AG09319 (cell line): ENCODE measurements at places on chromosomes 3 and 15.
A peak's percentile ranks its signal among the peaks of the same experiment; 100 is the strongest.

GRCh38 chr3:171204942-171205341, 178.4 kb upstream of the SLC2A2 start:
- no peak for DNase-seq

GRCh38 chr3:46095307-46095706, 68.0 kb upstream of the XCR1 start:
- no peak for DNase-seq

DNA sequence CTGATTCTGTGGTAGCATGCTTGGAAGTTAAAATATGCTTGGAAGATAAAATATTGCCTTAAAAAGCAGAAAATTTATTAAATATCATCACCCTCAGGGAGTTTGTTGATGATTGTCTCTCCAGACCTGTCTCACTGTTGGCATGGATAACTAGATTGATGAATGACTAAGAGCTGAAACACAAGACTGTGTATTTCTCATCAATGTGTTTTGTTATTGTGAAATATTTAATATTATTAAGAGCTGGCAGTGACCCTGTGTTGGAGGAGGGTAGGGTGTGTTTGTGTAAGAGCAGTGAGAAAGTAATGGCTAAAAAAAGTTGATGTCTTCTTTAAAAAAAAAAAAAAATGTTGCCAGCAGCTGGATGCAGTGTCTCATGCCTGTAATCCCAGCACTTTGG, 82.2 kb downstream of the ITPR1 start:
- no peak for DNase-seq

DNA sequence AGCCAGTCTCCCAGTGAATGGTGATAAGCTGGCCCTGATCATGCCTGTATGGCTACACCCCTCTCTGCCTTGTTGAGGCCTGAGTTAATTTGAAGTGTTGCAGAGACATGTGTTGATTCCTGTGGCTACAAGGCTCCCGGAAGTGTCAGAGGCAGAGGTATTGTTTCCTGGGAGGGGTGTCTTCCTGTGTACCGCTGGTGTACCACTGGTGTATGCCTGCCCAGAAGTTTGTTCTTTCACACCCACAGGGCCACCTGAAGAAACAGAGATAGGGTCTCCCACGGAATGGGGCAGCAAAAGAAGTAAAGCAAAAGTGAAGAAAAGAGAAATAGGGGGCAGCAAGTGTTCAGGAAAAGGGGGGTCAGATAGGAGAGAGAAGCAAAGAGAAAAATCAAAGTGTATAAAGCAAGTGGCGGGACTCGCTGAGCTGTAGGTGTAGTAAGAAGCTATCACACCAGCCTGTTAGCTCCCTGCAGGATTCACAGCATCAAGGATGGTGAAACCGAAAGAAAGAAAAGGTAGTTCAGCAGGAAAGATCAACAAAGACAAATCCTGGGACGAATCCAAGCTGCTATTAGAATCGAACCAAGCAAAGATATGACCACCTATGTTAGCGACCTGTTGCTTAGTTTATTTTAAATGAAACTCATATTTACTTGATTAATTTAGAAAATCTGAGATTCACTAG, 36.6 kb upstream of the CD47 start:
- no peak for DNase-seq

GRCh38 chr15:60423537-60423936, 25.8 kb upstream of the ANXA2 start:
- peak; percentile 74 for DNase-seq

- no peak for DNase-seq
These were observed 48.1 kb upstream of the GK5 start for GRCh38 chr3:142273501-142273900.

DNA sequence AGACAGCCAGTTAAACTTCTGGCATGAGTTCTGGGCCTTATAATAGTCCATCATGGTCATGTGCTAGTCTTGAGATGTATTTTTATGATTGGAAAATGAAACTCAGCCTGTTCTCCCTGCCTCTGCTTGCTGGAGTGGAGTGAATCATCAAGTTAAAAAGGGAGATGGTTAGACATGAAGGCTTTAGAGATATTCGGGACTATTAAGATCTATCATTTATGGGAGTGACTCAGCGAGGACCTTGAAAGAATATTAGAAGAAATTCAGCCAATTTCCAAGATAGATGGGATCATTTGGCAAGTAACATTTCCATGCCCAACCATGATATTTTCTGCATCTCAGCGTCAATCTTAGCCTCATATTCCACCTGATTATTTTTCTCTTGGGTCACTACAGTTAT, 79.8 kb downstream of the AGBL1 start:
- no peak for DNase-seq

DNA sequence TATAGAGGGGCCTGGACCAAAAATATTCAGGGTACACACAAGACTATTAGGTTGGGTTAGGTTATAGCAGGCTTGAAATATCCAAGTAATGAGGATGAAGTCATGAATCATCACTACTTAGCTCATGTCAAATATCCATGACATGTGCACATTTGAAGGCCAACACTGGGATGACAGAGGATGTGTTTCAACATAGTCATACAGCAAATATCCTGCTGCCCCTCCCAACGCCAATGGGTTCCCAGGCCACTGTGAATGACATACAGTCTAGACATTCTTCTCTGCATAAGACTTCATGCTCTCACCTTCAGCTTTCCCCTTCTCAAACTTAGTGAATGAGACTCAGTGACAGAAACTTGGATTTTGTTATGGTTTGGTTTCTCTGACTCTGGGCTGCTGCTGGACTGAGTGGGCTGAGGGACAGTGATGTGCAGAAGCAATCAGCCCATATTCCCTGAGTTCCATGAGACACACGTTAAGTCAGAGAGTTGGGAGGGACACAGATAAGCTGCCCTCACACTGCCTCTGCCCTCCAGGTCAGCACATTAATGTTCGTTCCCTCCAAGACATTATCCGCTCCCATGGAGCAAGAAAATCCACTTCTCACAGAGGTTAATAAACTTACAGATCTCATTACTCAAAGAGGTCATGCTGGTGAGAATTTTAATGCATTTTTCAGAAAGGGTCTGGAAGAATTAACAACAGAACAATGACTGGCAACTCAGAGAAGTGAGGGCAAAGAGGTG, 15.4 kb downstream of the HOMER2 start:
- DNase-seq = no peak

DNA sequence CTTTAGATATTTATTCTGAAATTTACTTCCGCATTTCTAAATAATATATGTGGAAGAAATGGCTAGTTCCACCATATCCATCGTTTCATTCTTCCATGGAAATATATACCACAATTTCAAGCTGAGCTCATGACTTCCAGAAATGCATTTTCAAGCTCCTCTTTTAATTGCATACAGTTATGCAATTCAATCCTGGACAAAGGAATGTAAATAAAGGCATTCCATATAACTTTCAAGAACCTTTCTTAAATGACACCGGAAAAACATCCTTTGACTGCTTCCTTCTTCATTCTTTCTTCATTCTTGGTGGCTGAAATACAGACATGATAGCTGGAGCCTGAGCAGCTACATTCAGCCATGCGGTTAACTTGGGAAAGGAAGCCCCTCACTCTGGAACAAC, 185.2 kb upstream of the GADL1 start:
- no peak for DNase-seq

DNA sequence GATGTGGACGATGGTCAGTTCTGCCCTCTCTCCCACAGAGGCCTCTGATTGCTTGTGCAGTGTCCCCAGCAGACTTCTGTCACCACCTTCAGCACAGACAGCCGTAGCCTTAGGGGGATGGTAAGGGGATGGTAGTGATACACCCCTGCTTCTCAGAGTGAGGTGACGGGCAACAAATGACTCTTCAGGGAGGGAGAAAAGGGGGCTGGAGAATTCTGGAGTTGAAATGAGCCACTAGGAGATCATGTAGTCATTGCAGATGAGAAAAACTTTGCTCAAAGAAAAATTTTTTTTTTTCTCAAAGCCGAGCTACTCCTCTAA, 29.6 kb upstream of the TIMP4 start:
- DNase-seq = no peak

- no peak for DNase-seq
These were observed 446.2 kb upstream of the NR2F2 start for GRCh38 chr15:95884276-95884675.

DNA sequence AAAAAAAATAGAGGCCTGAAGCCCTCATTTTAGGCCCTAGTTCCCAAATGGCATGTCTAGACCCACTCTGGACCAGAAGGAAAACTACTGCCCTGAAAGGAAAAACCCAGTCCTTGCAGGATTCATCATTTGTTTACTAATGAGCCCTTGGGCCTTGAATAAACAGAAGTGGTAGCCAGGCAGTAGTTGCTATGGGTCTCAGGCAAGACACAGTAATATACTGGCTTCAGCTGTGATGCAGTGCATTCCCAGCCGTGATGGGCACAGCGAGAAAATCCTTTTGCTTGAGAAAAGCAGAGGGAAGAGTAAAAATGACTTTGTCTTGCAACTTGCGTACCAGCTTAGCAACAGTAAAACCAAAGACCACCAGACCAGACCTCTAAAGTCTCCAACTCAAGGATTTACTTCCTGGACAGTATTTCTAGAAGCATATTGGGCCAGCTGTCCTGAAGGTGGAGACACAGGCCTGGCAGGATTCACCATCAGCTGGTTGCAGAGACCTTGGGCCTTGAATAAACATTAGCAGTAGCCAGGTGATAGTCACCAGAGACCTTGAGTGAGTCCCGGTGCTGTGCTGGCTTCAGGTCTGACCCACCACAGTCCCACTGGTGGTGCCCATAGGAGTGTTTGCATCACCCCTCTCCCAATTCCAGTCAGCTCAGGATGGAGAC, 208.3 kb upstream of the SLITRK3 start:
- DNase-seq = no peak

DNA sequence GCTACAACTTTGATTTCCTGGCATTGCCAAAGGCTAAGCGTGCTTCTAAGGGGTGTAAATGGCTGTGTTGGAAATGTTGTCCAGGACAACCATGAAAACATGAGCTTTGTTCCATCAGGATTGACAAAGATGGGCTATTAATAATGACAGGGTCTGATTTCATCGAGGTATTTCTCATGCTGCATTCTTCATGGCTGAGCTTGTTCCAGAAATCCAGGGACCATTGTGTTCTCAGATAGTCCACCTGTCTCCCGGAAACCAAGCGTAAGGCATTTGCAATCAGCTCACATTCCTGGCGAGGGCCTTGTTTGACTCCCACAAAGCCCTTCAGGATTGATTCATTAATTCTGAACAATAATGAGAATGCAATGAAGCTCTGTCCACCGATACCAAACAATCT, 111.3 kb downstream of the CD47 start:
- DNase-seq = no peak

DNA sequence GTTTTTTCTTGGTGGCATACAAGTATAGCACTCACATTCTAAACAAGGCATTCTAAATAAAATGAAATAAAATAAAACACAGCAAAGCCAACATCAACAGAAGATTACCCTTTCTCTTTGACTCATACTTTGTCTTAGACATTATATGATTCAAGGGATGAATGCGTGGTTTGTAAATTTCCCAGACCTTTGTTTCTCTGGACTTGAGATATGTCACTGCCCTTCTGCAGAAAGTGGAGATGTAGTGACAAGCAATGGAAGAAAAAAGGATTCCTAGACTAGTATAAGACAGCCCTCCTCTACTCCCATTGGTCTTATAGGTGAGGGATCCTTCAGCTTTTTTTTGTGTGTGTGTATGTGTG, 22.4 kb downstream of the NANOGP8 start:
- no peak for DNase-seq

DNA sequence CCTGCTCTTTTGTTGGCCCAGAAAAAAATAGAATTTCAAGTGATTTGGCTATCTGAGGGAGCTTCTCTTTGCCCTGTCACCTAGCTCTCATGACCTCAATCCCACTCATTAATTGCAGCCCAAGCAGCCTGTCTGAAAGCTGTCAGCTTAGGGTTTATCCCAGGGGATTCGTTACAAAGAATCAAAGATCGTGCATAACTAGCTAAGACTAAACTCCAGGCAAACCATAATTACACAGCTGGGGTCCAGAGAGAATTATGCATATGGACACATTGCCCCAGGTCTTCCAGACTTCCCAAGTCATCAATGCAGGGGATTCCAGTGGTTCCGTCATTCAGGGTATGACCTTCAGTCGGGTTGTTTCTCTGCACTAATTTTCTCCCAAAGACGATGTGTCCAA, 91.6 kb upstream of the CBLB start:
- no peak for DNase-seq

DNA sequence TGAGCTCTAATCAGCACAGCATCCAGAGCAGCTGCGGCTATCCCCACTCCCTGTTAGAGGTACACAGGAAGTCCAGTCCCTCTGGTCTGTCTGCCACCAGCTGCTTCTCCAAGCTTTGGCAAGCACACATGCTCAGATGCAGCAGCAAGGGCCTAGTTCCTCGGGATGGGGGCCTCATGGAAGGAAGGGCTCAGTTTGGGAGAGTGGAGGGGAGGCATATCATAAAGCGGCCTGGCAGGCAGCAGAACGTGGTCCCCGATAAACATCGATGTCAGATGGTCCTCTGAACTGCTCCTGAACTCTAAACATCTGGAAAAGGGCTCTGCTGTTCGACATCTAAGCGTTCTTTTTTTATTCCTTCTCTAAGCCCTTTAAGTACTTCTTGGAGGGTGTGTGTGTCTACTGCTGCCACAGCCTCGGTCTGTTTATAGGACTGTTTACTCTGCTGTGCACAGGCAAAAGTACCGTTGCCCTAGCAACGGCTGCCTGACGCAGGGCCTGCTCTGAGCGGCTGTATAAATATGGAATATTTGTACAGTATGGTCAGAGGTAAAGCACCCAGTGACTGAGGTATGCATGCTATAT, 74.6 kb downstream of the PRICKLE2 start:
- DNase-seq = peak; percentile 84

- DNase-seq = no peak
These were observed 6.2 kb downstream of the ZNF609 start for GRCh38 chr15:64466408-64467141.

DNA sequence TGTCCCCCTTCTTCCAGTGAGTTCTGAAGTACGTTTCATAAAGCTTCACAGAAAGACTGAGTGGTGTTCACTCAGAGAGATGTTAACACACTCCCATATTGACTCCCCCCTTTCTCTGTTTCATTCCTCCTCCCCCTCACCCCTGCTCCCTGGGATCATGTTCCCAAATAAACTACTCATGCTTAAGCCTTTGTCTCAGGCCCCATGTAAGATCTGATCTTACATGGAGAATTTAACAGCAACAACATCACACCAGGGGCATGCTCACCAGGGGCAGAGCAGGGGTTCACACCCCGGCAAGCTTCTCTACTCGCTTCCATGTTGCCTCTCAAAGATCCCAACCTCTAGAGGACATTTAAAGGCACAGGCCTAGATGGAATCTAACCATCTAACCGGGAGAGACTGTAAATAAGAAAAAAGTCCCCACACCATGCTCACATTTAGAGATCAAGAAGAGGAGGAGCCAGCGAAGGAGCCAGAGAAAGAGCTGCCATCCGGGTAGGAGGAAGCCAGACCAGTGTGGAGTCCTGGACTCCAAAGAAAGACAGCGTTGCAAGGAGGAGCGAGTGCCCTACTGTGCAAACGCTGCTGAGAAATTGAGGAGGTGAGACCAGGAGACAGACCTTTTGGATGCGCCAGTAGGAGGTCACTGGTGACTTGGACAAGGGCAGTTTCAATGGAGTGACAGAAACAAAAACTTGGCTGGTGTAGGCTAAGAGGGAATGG, 21.4 kb upstream of the SRP14 start:
- DNase-seq = no peak

- no peak for DNase-seq
These were observed 1.5 kb upstream of the OCA2 start for GRCh38 chr15:28100516-28101195.

GRCh38 chr3:112974894-112975293, at the start of gene CD200R1:
Gene CD200R1, minus strand, starts transcription at chr3:112975103. Its CDS starts 246 bp downstream, at chr3:112974857.
- DNase-seq = no peak

- no peak for DNase-seq
These were observed 110.8 kb downstream of the MFSD1 start for GRCh38 chr3:158912621-158913020.

- DNase-seq = no peak
These were observed 65.8 kb downstream of the CTNNB1 start for GRCh38 chr3:41265011-41265545.

GRCh38 chr15:84761607-84762131, 13.3 kb downstream of the ZNF592 start:
- no peak for DNase-seq
